Smooth muscle cell of the pulmonary artery (primary cell): ENCODE measurements at places on chromosomes 6 and 20. TPM values are rescaled to one million over a fixed set of nuclear protein-coding genes. Genes with fewer than 3 reads are reported as not detected.

Gene OXT
- not detected in 2 replicates for total RNA-seq

Gene OSTM1
- 63.6 and 109 TPM in 2 replicates for total RNA-seq

Gene EYA2
- total RNA-seq, result 0.03 and 0.07 TPM in 2 replicates

Gene FAM110A
- total RNA-seq, result 2.1 and 2.5 TPM in 2 replicates

Gene SH3BGRL2
- 2.2 and 2.4 TPM in 2 replicates for total RNA-seq

Gene C6orf52
- 0.46 TPM in 1 of 2 replicates, not detected in the other for total RNA-seq

Gene DYNLT2
- total RNA-seq, result 0.39 and 0.43 TPM in 2 replicates

Gene ZNF318
- 8.0 and 9.5 TPM in 2 replicates for total RNA-seq

Gene FAM83D
- total RNA-seq, result 4.5 and 7.8 TPM in 2 replicates

Gene CTCFL
- total RNA-seq, result not detected in 2 replicates
